ENCODE measurements at places on chromosomes 13 and 19.

DNA sequence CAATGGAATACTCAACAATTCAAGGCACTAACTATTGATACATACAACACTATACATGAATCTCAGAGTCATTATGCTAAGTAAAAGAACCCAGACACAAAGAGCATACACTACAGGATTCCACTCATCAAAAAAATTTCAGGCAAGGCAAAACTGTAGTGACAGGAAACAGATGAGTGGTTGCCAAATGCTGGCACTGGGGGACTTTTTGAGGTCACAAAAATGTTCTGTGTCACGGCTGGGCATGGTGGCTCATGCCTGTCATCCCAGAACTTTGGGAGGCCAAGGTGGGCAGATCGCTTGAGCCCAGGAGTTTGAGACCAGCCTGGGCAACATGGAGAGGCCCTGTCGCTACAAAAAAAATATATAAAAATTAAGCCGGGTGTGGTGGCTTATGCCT lies 129.4 kb downstream of the KL start:
- no peak for DNase-seq

DNA sequence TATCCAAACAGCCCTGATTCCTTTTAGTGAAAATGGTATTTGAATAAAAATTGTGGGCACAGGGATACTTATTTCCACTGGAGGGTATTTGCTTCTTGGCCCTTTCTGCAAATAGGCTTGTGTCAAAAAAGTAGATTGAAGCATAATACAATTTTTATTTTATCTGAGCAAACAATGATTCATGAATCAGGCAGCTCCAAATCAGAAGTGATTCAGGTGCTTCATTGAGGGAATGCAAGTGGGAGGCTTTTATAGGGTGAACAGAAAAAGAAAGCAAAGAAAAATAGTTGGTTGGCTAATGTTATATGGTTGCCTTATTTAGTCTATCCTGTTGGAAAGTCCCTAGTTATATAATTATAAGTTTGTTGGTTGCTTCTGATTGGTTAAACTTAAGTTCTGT lies 117.9 kb downstream of the ITGBL1 start:
- no peak for DNase-seq

DNA sequence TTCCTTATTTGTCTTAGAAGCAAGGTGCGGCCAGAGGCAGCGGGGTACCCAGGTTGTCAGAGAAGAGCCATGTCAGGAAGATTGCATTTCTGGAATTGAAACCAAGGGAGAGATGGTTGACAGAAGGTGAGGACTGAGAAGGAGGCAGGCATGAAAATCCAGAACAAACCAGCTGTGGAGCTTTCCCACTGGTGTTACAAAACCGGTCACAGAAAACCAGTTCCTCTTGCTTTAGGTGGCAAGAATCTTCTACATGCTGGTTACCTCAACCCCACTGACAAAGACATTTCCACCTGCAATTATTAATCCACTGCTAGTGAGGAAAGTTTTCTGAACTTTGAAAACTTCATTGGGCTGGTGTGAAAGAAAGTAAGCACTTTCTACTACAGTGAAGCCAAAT lies 64.0 kb upstream of the MED4 start:
- no peak for DNase-seq

- no peak for DNase-seq
Observed at GRCh38 chr19:39363901-39364457, 21.8 kb downstream of the SAMD4B start.

DNA sequence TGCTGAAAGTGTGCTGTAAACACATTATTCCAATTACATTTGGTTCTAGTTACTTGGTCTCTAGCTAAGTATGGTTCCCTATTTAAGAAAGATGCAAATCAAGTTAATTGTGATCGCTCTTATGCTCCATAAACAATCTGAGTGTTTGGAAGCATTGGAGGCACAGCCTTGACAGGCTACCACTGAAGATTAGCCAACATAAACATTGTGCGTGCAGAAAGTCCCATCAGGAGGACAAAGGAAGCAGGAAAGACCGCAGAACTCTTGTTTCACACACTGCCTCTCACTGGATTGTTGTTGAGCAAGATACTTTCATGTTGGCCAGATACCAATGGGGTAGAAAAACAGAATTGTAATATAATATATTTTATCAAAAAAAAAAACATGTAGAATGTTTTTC lies 814.4 kb downstream of the EFNB2 start:
- DNase-seq: no peak

DNA sequence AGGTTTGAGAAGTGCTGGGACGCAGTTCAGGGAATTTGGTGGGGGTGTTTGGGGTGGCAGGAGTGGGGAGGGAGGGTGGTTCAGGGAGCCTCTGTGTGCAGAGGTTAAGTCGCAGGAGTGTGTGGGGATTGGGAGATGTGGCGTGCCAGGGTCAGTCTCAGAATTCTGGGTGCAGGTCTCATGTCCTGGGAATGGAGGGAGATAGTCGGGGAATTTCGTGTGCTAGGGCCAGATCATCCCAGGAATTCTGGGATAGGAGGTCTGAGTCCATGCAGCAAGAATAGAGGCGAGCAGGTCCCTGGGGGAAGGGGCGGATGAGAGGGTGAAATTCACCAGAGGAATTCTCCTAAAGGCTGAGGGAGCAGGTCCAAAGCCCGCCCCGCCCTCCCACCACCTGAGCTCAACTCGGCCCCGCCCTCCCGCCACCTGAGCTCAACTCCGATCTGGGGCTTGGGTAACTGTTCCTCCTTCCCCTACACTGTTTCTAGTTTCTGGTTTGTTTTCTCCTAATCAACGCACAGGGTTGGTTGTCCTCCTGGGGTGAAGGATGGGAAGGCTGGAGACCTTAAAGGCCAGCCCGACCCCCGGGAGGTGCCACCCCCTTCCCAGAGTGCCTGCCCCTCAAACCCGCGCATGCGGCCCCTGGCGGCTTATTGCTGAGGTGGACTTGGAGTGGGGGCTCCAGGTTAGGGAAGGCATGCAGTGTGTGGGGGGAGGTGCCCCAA lies 15.2 kb downstream of the KCNC3 start:
- no peak for DNase-seq

DNA sequence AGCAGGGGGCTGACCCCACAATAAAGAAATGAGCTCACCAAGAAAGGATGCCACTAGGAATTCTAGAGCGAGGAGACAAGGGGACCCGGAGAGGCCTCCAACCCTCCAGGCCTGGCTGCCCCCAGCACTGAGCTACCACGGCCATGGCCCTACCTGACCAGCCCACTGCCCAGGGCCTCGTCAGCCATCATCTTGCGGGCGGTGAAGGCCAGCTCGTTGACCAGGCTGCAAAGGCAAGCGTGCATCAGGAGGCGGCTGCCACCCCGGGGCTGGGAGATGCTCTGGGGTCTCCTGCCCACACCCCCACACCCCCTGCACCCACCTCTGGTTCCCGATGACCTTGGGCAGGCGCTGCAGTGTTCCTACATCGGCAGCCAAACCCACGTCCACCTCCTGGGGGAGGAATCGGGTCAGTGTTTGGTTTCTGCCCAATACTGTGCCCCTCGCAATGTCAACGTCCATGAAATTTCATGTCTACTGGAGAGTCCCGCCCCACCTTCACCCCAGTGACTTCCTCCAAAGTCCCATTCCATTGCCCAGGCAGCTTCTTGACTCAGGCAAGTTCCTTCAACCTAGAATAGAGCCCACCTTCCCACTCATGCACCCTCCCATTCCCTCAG lies 3.5 kb upstream of the LGALS4 start:
- no peak for DNase-seq

DNA sequence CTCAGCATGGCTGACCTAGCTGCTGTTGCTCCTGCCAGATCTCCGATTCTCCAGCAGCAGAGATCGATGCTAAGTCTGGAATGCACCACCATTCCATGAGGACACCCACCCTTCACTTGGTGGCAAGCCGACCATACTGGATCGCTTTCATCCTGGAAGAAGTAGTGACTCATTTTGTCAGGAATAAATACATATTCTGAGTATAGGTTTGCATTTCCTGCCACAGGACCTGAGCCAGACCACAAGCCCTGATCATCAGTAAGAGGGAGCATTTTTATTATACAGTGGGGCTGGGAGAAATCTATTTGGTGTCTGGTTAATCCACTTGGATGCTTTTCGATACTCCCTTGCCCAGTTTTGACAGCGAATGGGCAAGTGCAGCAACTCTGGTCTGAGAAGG lies 10.9 kb upstream of the KCTD15 start:
- no peak for DNase-seq

- DNase-seq: no peak
Observed at GRCh38 chr19:49845414-49845813, 5.5 kb upstream of the PTOV1 start.

- no peak for DNase-seq
Observed at GRCh38 chr13:29537736-29538651, 57.5 kb downstream of the SLC7A1 start.

DNA sequence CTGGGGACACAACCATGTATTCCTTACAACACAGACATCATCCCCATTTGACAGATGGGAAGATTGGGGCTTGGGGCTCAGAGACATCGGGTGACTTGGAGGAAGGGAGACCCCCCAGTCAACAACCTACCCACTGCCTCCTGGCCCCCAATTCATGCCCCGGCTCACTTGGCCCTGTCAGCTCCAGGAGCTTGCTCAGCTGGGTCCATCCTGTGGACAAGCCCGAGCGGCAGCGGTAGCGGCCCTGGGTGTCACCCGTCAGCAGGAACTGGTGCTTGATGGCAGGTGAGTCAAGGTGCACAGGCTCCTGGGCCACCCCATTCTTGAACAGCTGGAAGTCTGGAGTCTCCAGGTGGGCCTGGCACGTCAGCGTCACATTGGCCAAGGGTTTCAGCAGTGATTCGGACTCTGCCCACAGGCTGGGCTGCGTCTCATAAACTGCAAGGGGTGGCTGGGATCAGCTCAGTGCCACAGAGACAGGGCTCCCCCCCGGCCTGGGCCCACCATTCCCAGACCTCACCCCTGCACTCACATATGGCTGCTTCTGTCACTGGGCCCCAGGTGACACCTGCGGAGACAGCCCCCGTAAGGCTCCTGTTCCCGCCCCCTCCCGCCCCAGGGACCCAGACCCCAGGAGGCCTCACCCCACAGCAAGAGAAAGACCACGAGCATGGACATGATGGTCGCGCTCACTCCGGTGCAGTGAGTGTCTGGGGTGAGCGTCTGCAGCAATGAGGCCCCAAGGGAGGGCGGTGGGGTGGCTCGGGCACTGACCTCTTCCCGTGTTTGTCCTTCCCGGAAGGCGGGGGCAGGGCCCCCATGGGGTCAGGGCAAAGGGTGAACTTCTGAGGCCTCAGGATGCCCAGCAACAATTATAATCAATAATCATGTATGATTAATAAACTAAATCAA lies at the start of gene A1BG:
TSS of gene A1BG (minus strand) at position 733 of the 912 bp plus-strand sequence. CDS start at position 678, 55 bp downstream.
- DNase-seq: no peak

DNA sequence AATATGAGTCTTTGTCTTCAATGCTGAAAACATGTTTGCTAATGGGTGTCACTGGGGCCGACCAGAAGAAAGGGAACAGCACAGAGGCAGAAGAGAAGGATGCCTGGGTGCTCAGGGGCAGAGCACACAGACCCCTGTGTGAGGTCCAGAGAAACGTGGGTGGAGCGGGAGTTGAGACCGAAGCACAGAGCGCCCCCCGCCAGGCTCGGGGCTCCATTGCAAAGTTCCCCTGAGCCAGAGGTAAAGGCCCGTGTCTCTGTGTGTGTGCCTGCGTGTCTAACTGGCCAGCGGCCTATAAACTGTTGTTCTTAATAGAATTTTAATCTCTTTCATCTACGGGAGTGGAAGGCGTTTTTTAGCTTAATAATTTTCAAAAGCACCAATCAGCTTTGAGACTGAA lies 343.1 kb downstream of the TEX29 start:
- DNase-seq: no peak

Data from HS-27A (cell line).